ENCODE measurements at places on chromosomes 5 and 9.

DNA sequence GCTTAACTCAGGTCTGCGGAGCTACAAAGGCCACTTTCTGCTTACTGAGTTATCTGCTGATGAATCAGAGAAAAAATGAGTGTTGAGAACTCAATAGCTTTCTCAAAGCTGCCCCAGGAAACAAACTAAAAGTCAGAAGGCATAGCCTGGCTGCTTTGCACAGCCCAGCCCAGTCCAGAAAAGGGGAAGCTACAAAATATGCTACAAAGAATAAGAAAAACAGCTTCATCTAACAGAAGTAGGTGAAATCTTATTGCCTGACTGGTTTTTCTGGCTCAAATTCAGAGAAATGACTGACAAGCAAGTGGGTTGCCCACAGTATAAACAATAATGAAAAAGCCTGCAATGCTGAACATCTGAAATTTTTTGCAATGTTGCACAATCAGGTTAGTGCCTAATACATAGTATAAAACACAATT, 156.2 kb downstream of the PPP2R2B start:
- DNase-seq, result peak; percentile 69

- no peak for DNase-seq
Measured at GRCh38 chr5:118806571-118806970, 181.8 kb downstream of the DTWD2 start.

DNA sequence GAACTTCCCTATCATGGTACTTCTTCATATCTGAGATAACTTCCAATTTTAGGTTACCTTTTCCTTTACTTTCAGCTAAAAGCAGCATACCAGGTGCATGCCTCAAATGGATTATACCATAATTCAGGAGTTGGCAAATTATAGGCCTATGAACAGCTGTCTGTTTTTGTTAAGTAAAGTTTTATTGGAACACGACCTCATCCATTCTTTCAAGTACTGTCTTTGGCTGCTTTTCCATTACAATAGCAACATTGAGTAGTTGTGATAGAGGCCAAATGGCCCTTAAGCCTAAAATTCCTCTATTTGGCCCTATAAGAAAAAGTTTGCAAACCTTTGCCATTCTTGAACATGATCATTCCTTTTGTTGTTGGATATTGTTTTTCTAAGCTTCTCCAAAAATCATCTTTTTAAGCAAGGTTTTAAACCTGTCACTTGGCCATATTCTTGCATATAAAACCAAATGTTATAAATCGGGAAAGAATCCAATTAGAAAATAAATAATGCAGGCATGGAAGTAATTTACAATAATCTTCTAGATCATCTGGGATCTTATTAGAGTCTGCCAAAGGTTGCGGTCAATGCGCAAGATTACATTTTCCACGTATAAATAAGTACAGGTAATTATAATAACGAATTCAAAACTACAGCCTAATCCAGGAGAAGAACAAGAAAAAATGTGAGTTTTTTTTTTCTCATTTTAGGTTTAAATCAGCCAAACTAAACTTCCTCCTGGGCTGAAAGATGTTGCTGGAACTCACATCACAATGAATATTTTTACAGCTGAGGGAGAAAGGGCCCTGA, 226.5 kb upstream of the ANKRD55 start:
- DNase-seq, result no peak

GRCh38 chr9:71763832-71764231, 4.5 kb downstream of the CEMIP2 start:
- peak; percentile 57 for DNase-seq

- DNase-seq, result no peak
Measured at GRCh38 chr5:54030981-54031380, 279.4 kb downstream of the ARL15 start.

- peak; percentile 15 for DNase-seq
Measured at GRCh38 chr9:7536310-7536939, 263.2 kb downstream of the DMAC1 start.

GRCh38 chr9:130196643-130197042, 24.4 kb downstream of the NCS1 start:
- DNase-seq, result no peak

GRCh38 chr9:119273984-119274665, 95.1 kb downstream of the BRINP1 start:
- no peak for DNase-seq

DNA sequence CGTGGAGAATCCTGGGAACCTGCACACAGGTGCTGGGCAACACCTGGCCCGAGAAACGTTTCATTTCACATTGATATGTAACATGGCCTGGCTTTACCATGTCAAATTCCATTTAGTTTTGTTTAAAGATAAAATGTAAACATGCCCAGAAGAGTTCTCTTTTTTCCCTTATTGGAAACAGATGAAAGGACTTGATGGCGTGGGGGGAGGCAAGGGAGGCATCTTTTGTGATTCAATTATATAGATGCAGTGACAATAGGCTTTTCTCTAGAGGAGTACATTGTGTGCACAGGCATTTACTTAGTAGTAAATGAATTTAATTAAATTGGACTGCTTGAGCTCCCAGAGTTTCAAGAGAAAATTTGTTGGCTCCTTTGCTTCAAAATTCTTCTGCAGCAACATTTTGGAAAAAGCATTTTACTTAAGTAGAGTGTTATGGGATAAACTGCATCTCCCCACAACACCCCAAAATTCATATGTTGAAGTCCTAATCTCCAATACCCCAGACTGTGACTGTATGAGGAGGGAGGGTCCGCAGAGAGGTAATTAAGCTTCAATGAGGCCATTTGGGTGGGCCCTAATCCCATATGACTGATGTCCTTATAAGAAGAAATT, 254.3 kb upstream of the NFIL3 start:
- peak; percentile 32 for DNase-seq

GRCh38 chr9:138051586-138052321, 174.2 kb downstream of the CACNA1B start:
- DNase-seq, result no peak

- DNase-seq, result no peak
Measured at GRCh38 chr9:100106616-100107015, 7.6 kb downstream of the INVS start.

- peak; percentile 53 for DNase-seq
Measured at GRCh38 chr5:106241409-106241808, 1429.3 kb downstream of the EFNA5 start.

DNA sequence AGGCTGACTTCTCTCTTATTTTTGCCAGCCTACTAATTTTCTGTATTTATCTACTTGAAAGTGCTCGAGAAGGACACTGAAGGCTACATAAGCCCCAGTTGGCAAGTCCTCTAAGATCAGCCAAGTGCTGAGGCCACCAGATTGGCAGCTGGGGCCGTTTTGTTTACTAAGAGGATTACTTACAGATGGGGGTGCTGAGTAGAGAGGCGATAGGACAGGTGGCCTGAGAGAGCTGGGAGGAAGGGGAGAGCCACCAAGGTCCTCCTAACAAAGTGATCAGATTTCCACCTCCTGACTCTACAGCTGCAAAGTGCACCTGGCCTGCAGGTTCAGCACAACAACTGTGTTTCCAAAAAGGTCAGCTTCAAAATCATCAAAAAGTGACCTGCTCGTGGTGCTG, 32.9 kb downstream of the FRMD3 start:
- DNase-seq, result no peak

GRCh38 chr5:139734539-139734916, 61.1 kb upstream of the PSD2 start:
- DNase-seq, result no peak

- DNase-seq, result no peak
Measured at GRCh38 chr5:149125386-149125891, 15.9 kb upstream of the ABLIM3 start.

GRCh38 chr9:71581101-71581500, 187.2 kb downstream of the CEMIP2 start:
- no peak for DNase-seq

- DNase-seq, result no peak
Measured at GRCh38 chr9:9747787-9748186, 865.0 kb downstream of the PTPRD start.

- no peak for DNase-seq
Measured at GRCh38 chr5:59795141-59795540, 98.4 kb downstream of the PDE4D start.

GRCh38 chr5:149317281-149318048, 27.8 kb upstream of the GRPEL2 start:
- peak; percentile 80 for DNase-seq

DNA sequence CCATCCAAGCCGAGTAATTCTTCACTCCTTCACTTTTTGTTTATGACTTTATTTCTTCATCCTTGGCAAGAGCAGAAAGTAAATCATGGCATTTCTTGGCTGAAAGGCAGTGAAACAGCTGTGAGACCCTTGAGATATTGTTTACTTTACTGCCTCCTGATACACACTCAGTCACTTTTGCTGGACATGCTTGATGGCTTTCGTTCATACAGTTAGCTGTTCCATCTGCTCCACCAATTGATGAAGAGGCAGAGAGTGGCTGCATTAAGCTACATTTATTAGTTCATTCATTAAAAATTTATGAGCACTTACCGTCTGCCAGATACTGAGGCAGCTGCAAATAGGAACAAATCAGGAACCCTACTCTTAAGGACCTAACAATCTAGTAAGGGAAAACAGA, 184.4 kb upstream of the OR13F1 start:
- DNase-seq, result no peak

GRCh38 chr5:162603443-162604070, 536.0 kb downstream of the GABRG2 start:
- DNase-seq, result no peak

GRCh38 chr5:82595113-82595512, 317.0 kb upstream of the RPS23 start:
- DNase-seq, result no peak

- DNase-seq, result no peak
Measured at GRCh38 chr9:73153793-73154227, 2.1 kb downstream of the ANXA1 start.

GRCh38 chr5:143682246-143682905, 129.6 kb upstream of the HMHB1 start:
- DNase-seq, result peak; percentile 56

DNA sequence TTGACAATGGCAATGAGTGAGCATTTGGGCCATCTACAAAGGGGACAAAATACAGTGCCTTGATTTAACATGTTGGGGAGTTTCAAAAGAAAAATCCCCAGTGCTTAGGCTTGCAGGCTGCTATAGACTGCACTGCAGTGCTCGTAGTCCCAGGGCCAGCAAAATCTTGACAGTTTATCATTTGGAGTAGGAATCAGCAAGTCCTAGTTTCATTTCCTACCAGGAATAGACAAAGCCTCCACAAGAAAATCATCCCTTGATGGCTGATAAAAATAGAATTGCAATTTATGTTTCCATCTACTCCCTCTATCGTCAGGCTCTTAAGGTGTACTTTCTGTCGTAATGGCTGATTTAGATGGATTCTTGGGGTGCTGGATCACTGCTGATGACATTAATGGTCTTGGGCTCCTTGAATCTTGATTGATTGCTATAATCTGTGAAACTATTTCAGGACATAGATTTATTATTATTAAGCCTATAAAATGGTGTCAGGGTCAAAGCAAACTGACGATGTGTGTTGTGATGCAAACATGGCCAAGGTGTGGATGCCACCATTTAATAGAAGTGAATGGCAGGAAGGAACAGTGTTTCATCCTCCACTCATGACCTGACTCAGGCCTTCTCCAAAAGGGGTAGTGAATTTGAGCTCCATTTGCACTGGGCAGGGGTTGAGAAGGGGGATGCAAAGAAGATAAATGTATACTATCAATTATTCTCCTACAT, 171.7 kb downstream of the PIK3R1 start:
- no peak for DNase-seq

- DNase-seq, result peak; percentile 49
Measured at GRCh38 chr5:148484651-148485050, 100.9 kb downstream of the FBXO38 start.

DNA sequence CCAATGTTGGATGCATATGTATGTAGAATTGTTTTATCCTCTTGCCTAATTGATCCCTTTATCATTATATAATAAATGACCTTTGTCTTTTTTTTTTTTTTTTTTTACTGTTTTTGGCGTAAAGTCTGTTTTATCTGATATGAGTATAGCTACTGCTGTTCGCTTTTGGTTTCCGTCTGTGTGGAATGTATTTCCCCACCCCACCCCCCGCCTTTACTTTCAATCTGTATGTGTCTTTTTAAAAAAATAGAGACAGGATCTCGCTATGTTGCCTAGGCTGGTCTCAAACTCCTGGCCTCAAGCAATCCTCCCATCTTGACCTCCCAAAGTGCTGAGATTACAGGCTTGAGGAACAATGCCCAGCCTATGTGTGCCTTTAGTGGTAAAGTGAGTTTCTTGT, 11.3 kb downstream of the AHRR start:
- DNase-seq, result no peak

DNA sequence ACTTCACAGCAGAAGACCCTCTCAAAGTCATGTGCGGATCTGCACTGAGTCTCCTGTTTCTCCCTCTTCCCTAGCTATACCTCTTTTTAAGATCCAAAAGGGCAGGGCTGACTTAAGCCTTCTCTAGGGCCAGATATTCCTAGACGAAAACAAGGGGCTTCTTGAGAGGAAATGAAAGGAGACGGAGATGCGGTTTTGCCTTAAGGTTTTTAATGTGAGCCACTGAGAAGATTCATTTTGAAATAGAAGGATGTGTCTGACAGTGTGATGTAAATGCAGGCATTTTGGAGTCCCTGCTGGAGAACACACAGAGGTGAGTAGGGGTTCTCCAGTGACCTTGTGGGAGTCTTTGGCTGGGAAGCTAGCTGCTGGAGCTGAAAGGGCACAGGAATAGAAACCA, 15.6 kb upstream of the IL12B start:
- no peak for DNase-seq

- peak; percentile 0 for DNase-seq
Measured at GRCh38 chr9:97109194-97109811, 70.4 kb upstream of the CTSV start.

- no peak for DNase-seq
Measured at GRCh38 chr9:113992994-113993393, 85.1 kb downstream of the AMBP start.

DNA sequence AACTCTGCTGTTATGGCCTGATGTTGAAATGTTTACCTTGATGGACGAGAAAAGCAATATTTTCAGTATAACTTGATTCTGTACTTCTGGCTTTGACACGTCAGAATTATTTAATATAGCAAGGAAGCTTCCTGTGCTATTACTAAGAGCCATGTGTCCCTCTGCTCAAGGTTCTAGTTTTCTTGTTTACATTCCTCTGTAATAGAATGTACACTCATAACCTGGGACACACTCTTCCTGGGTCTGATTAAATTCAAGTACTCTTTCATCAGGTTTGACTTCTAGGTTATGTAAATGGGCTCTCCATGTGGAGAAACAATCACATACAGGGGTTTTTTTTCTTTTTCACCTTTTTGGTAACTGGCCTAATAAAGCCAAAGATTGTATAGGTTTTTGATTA, 33.1 kb downstream of the GTF3C4 start:
- peak; percentile 10 for DNase-seq

- no peak for DNase-seq
Measured at GRCh38 chr5:153372425-153373129, 117.9 kb upstream of the GRIA1 start.

GRCh38 chr9:110582156-110582555, 2.6 kb upstream of the SVEP1 start:
- no peak for DNase-seq

GRCh38 chr9:89372230-89372816, 54.0 kb downstream of the SECISBP2 start:
- DNase-seq, result no peak

DNA sequence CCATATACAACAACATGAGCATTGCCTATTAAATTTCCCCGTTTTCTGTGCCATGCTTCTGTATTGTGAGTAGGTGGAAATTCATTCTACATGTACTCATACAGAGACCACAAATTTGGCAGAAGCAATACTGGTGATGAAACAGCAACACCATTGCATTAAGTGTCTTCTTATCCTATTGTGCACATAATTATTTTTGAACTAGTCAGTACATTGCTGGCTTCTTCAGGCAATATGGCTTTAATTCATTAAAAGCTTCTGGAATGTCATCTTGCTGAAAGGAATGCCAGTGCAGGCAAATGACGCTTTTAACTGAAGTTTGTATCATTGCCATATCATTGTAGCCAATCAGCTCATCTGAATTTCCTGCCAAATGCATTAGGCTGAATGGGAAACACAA, 82.6 kb downstream of the KIAA1958 start:
- DNase-seq, result peak; percentile 89
